ENCODE measurements at places on chromosomes 1 and 21.
A peak's percentile ranks its signal among the peaks of the same experiment; 100 is the strongest.

DNA sequence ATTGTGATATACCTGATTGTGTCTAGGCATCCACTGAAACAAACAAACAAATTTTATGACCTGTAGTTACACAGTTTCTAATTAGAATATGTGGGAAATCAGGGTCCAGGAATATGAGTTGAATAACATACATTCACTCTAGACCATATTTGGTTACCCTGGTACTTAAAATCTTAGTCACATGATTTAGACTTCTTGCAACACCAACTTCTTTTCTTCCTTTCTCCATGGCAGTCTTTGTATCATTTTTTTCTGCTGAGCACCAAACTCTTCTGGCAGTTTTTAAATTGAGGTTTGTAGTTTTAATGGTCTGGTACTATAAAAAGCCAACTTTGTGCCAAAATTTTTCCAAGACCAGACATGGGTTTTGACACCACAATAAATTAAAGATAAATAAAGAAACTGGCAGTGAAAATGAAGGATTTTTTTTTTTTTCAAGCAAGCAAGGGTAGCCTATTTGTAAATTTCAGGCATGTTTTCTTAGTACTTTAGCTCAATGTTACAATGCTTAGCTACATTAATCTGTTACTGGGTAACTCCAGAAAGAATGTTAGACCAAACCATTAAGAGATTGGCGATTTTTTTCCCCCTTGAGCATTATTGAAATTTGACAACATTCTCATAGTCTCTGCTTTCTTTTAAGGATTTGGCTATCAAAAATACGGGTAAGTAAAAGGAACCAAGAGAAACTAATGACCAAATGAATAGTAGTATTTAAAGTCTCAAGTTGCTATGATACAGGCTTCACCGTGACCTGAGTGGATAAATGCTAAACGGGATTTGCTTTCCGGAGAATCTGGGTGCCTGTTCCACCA is 108.5 kb downstream of the NFIA start:
- DNase-seq = no peak

DNA sequence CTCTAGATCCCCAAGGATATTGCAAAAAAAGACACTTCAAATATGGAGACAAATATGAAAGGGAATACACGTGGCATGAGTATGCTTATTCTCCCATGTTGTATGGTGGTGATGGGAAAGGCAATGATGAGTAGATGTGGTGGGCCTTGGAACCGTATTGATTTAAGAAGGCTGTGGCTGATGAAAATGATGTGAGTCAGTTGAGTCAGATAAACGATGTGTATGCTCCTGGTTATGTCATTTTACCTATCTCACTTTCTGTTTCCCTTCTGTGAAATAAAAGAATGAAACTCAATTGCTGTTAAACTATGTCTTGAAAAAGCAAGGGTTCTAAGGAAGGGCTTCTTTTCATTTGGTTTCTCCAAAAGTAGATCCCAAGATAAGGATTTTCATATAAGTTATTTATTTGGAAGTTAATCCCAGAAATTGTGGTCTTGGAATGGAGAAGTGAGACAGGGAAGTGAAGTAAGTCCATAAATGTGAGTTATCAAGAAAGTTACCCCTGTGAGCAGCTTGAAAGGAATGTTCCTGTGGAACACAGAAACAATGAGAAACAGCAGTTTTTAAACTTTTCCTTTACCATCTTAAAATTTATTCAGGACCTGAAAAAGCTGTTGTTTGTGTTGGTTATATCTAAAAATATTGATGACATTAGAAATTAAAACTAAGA is 292.0 kb downstream of the DUSP10 start:
- DNase-seq = no peak

DNA sequence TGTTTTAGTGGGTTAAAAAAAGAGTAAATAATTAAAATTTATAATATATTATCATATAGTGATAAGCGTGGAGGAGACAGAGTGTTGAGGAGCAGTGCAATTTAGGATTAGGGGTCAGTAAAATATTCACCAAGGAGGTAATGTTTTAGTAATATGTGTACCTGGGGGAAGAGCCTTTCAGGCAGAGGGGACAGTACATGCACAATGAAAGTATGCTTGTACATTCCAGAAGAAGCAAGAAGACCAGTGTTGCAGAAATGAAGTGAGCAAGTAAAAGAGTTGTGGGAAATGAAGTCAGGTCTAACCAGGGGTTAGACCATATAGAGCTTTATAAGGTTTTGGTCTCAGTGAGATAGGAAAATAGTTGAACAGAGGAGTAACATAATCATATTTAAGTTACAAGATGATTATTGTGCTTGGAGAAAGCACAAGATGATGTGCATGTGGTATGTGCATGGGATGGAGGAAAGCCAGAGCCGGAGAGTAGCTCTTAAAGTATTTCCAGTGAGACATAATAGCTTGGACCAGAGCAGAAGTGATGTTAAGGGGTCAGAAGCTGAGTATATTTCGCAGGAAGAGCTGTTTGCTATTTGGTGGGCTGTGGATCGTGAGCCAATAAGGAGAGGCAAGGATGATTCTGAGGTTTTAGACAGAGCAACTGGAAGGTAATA is 44.8 kb downstream of the SNX7 start:
- DNase-seq = no peak

- no peak for DNase-seq
Observed at GRCh38 chr1:8238141-8239038, 79.5 kb upstream of the SLC45A1 start.

GRCh38 chr1:44674113-44675000 is at the start of the genes ARMH1 and TMEM53:
TSS of gene ARMH1 (plus strand) at chr1:44674714. CDS start at chr1:44689698, 14,984 bp downstream.
TSS of gene TMEM53 (minus strand) at chr1:44674481. CDS start at chr1:44674391, 90 bp downstream.
- DNase-seq = peak; percentile 98

DNA sequence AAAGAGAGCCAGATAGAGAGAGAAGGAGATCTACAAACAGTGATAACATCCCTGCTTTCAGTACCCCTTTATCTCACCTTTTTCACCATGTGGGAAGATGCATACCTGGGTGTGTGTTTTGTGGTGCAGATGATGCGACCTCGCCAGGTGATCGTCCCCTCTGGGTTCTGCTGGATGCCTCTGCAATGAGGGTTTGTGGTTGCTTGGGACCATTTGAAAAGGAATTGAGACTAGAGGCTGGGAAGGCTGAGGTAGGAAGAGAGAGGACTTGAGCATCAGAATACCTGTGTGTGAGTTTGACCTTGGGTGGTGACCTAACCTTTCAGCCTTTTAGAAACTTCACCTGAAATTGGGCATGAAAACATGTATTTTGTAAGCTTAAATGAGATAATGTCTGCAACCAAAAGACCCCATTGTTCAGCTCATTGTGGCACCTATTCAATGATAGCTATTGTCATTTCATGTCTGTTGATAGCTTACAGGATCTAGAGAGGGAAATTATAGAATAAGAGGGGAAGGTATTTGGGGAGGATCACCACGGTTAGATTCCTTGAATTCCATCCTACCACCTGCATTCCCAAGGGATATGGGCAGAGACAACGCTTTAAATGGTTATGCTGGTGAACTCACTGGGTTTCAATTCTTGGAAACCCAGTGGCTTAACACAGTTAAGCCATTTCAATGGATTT is 125.7 kb downstream of the IGSF21 start:
- DNase-seq = no peak

DNA sequence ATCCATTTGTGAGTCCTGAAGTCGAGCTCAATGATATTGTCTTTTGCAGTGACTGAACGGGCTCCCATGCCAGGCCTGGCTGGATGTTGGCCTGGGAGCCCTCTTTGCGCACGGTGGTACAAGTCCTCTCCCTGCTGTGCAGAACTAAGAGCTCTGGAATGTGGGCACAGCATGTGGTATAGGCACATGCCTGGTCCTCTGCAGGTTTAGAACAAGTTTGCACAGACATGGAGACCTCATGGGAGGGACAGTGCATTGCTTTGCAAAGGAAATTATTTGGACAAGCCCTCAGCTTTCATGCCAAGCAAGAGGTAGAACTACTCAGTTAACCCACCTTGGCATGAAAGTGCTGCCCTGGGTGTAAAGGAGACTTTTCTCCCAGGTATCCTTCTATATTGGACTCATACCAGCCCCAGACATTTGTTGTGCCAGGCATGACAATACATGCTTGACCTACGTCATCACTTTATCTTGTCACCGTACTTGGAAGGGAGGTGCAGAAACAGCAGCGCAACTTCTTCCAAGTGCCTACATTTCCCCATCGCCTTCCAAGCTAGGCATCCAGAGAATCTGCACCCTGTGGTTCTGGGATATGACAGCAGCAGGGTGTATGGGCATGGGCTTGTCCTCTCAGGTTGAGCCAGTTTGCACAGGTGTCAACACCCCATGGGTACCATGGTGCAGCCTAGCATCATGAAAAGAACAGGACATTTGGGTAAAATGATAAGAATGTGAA is 37.6 kb upstream of the MRPS6 start:
- DNase-seq = no peak

DNA sequence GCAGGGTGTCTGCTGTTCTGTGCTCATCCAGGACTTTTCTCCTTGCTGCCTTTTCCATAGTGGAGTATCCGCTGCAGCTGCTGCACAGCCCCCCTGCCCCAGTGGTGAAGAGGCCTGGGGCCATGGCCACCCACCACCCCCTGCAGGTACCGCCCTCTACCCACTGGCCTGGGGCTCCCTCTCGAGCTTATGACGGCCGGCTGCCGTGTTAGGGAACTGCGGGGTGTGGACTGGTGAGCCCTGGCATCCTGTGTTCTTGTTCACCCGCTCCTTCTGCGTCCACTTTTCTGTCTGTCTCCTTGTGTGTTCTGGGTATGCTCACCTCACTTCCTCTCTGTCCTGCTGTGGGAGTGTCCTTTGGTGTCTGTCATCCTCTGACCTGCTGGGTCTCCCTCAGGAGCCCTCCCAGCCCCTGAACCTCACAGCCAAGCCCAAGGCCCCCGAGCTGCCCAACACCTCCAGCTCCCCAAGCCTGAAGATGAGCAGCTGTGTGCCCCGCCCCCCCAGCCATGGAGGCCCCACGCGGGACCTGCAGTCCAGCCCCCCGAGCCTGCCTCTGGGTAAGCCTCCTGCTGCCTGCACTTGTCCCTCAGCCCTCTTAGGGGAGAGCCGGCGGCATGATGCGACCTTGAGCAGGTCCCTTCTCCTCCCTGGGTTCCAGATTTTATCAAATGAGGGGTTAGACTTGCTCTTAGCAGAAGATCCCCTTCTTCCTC is 29.8 kb downstream of the ETNK2 start:
- DNase-seq = no peak

DNA sequence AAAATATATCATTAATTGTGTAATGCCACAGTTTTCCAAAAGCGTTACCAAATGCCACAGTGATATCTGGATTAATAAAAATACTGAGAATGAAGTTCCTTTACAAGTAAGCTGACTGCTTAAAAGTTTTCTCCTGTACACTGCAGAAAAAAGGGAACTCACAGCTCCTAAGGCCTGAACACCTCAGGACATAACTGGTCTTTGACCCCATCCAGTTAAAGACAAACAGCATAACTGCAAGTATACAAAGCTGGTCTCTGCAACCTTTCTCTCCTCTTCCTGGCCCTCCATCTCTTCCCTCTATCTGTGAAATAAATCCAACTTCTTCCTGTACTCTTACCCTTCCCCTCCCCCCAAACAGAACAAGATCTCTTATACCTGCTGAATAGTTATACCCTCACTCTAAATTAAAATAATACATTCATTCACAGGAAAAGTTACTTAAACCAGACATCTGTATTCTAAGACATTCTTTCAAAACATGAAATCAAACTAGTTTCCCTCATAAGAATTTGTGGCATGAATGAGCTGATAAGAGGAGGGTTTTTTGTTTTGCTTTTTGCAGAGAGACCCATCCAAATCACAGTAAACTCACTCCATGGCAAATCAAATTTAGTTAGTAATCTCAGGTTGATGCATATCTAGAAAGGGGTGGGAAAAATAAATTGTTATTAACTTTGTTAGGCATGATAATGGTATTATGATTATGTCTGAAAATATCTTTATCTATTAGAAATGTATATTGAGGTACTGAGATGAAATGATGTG is 2.9 kb downstream of the DIPK1A start:
- DNase-seq = no peak

Measured in activated naive CD8-positive, alpha-beta T cell treated with anti-CD3 and anti-CD28 coated beads, Interleukin-2, amount 10 ng/mL, durations not matched to agents 7 days and 5 days (primary cell).